ENCODE measurements at places on chromosomes 16 and 17. TPM values are rescaled to one million over a fixed set of nuclear protein-coding genes. Genes with fewer than 3 reads are reported as not detected.

The ZDHHC1 gene
- 3.7 TPM for total RNA-seq

- no peak for DNase-seq
These were observed 455.6 kb downstream of the HS3ST3B1 start for GRCh38 chr17:14756479-14756878.

The CD79B gene
- 2.1 TPM for total RNA-seq

DNA sequence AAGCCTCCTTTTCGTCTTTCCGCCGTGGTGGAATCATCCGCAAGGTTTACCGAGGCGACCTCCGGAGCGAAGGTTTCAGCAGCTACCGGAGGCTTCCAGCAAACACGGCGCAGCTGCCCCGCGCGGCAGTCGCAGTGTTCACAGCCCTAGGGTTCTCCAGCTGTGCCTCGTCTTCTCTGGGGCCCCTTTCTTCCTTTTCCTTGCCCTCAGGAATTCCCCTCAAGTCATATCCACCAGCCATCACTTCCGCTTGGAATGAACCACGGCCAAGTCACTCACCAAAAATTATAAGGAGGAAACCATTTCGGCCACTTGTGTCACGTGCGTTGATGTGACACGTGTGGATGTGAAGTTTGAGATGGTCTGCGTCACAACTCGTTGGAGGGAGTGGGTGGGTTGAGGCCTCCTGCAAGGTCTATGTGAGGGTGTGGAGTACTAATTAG is 636 bp upstream of the ERN1 start:
- peak; percentile 87 for DNase-seq

The PRR14 gene
- 14.4 TPM for total RNA-seq

The RFWD3 gene
- total RNA-seq = 19.4 TPM

- no peak for DNase-seq
These were observed 23.5 kb downstream of the LGALS3BP start for GRCh38 chr17:78956254-78956653.

DNA sequence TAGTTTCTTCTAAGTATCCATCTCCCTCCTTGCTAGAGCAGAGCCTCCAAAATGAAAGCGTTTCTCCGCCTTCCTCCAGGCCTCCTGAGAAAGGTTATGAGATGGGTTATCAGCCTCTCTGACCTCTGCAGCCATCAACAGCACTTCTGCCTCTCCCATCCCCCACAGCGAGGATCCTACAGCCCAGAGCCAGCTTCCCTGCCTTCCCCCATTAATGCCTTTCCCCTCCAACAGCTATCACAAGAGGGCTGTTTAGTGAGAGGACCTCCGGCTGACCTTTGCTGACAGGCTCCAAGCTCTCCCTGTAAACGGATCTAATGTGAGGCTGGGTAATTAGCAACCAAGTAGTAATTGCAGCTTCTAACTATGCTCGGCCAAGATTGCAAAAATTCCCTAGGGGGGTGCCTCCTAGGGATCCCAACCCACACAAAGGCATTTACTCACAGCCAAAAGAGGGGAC is 55.8 kb downstream of the ZFHX3 start:
- no peak for DNase-seq

GRCh38 chr17:79988185-79988971 is 47.3 kb downstream of the TBC1D16 start:
- peak; percentile 80 for DNase-seq

The PROCA1 gene
- total RNA-seq = 0.56 TPM

DNA sequence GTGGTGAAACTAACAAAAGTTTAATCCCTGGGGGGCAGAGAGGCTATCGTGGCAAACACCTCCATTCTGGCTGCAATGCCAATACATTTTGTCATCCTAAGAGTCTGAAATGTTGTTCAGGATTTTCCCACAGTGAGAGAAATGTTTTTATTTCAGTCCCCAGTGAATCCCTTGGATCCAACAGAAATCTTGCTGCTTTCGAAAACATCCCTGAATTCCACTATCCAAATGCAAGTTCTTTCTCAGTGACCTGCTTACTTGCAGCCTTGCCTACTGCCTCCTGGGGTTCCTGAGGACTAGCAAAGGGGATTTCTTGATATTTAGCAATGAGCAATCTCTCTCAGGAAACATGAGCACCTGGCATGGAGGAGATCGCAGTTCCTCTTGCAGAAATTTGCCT is 202.1 kb upstream of the IRX3 start:
- no peak for DNase-seq

- no peak for DNase-seq
These were observed 16.5 kb upstream of the CLEC18C start for GRCh38 chr16:70157105-70157476.

The IRX5 gene
- total RNA-seq = 0.51 TPM

The ABCC12 gene
- not detected for total RNA-seq

The NLRP1 gene
- total RNA-seq = 16.7 TPM

GRCh38 chr17:38815576-38816193 is 9.4 kb downstream of the CWC25 start:
- DNase-seq = peak; percentile 35

- DNase-seq = no peak
These were observed 1.4 kb downstream of the CMTM2 start for GRCh38 chr16:66580605-66581209.

DNA sequence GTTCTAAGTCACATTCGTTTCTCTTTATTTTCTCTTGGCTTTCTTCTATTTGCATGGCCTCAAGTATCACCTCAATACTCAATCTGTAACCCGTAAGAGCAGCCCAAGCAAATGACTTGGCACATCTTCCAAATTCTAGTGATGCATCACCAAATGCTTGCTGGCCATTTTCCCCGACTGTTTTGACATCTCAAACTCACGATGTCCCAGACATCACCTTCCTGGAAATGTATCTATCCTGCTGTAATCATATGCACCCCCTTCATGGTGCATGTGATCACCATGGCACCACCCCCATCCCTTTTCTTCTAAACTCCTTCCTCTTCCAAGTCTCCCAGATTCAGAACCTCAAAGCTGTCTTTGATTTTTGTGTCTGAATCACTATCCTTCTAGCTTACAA is 24.0 kb upstream of the ABCA5 start:
- DNase-seq = no peak

GRCh38 chr16:27728691-27729090 is 178.7 kb downstream of the KATNIP start:
- DNase-seq = no peak

- peak; percentile 83 for DNase-seq
These were observed 31.2 kb downstream of the CTU2 start for GRCh38 chr16:88737298-88738150.

The KIF2B gene
- total RNA-seq = not detected

DNA sequence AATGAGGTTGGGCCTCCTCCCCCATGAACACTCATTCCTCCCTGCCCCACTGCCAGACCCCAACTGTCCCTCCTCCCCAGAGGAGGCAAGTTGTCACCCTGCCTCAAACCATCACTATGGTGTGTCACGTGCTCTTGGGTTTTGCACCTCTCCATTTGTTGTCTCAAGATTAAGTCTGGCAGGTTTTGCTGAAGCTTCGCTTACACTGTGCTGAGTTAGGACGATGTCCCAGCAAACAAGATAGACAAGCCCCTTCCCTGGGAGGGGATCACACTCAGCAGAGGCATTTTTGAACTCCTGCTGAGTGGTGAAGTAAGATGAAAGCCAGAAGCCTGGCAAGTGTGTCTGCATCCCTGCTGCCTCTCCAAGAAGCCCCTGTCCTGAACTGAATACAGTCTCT is 78.3 kb downstream of the CBLN1 start:
- no peak for DNase-seq

The EVPLL gene
- total RNA-seq = not detected

GRCh38 chr17:57142925-57143324 is 57.9 kb downstream of the AKAP1 start:
- DNase-seq = no peak

GRCh38 chr16:30113711-30114333 is 485 bp upstream of the GDPD3 start:
- DNase-seq = no peak

The IL21R gene
- total RNA-seq = under 0.01 TPM

GRCh38 chr16:9406038-9406712 is 314.7 kb downstream of the HAPSTR1 start:
- DNase-seq = no peak

GRCh38 chr17:35752471-35752870 is 568 bp downstream of the GAS2L2 start:
- DNase-seq = peak; percentile 51

The METTL2A gene
- total RNA-seq = 18.1 TPM

The FOXL1 gene
- 2.2 TPM for total RNA-seq

- no peak for DNase-seq
These were observed 1.5 kb downstream of the HLF start for GRCh38 chr17:55266051-55266957.

DNA sequence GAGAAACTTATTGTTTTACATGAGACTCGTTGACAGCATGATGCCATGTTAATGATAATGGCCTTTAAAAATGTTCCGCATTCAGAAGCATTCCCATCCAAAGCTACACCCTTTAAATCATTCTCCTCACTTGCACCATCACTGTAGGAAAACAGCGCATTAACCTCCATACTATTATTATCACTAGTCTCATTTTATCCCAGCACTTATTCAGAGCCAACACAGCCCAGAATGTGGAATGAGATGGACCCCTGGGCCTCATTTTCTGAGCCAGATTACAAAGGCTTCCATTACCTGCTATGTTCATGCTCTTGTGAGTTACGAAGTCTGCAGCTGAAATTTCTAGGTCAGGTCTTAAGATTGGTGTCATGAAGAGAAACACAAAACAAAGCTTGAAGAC is 159.4 kb downstream of the HS3ST3A1 start:
- no peak for DNase-seq

GRCh38 chr17:78257810-78258322 is 26.4 kb downstream of the TMEM235 start:
- no peak for DNase-seq

DNA sequence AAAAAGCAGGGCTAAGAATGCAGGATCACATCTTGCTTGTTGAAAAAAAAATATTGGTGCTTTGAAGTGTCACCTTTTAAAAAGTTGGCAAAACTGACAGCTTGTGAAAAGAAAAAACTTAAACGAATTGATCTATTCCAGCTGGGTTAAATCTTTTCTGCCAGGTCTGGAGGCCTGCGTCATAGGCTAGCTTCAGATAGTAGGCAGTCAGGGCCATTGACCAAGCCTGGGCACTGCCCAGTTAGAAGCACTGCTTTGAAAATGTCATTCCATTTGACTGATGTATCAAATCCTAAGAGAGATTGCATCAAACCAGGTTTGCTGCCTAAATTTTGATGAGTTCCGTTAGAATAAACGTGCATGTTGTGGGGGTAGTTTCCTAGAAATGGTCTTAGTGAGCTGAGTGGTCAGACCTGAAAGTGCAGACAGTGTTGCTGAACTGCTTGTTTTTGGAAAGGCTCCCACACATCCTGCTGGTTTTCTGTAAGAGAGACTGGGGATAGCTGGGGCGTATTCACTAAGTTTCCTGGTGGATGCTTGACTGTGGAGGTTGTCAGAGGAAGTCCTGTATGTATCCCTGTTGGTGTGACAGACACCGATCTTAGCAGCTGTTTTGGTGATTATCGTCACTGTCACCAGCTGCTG is 38.8 kb downstream of the NUP88 start:
- no peak for DNase-seq

The KRTAP2-1 gene
- total RNA-seq = not detected

DNA sequence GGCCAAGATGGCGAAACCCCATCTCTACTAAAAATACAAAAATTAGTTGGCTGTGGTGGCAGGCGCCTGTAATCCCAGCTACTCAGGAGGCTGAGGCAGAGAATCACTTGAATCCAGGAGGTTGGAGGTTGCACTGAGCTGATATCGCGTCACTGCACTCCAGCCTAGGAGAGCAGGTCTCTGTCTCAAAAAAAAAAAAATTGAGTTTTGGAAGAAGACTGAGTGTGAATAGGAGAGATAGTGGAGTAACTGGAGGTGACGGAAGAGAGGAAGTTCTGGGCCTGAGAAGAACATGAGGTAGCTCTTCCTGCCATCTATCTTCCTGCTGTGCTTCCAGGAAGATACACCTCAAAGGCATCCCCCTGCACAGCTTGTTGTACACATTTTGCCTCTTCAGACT is 11.4 kb downstream of the HOXB1 start:
- no peak for DNase-seq

DNA sequence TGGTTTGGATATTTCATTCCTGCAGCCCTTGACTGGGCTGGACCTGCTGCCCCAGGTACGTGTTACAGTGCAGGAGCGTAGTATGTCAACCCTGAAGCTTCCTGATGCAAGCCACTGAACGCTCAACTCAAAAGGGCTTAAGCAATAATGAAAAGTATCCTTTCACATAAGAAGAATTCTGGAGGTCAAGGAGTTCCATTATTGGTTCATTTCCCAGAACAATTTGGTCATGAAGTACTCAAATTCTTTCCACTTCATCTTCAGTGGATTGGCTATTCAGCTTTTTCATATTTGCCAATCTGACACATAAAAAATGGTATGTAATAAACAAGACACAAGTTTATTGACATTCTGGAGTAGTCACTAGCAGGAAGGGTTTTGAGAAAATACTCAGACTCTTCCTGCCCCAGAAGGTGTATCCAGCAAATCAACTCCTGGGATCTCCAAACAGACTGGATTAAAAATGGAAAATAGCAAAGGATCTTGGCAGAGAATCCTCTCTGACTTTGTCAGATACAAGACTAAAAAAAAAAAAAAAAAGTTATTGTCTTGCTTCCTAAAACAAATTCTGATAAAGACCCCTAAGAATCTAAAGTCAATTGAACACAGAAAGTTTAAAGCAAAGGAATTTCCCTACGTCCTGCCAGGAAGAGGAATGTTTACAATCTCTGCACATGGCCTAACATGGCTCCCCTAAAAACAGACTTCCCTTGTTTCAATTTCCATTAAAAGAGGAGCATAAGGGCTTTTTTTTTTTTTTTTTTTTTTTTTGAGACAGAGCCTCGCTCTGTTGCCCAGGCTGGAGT is 37.5 kb upstream of the WSB1 start:
- DNase-seq = peak; percentile 85

DNA sequence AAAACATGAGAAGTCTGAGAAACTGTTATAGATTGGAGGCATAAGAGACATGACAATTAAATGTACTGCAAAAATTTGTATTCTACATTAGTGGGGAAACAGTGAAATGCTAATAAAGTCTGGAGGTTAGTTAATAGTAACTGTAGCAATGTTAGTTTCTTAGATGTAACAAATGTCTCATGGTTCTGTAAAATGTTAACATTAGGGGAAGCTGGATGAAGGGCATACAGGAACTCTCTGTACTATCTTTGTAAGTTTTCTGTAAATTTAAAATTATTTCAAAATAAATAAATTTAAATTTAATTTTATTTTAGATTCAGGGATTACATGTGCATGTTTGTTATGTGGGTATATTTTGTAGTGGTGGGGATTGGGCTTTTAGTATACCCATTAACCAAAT is 70.0 kb upstream of the IRX6 start:
- no peak for DNase-seq

DNA sequence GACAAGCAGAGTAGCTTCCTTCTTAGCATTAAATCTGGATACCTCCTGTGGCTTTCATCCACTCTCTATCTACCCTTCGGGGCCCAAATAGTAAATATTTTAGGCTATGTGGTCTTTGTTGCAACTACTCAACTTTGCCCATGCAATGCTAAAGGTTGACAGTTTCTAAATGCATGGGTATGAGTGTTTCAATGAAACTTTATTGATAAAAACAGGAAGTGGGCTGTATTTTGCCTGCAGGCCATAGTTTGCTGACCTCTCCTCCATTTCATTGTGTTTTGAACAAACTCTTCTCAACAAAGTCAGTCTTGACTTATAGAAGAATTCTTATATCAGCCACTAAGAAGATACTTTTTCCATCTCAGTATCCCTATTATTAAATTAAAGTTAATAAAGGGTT is 34.1 kb downstream of the ACSM2A start:
- DNase-seq = no peak

The SEBOX gene
- not detected for total RNA-seq
